IgD-negative memory B cell (primary cell): ENCODE measurements at places on chromosomes 1 and 21. TPM values are rescaled to one million over a fixed set of nuclear protein-coding genes. Genes with fewer than 3 reads are reported as not detected.

Gene MROH9
- polyA plus RNA-seq = not detected

Gene DEGS1
- 114 TPM for polyA plus RNA-seq

Gene MRPS6
- polyA plus RNA-seq = 162 TPM

Gene SMIM12
- polyA plus RNA-seq = 73.4 TPM

Gene DNAH14
- polyA plus RNA-seq = 0.10 TPM

Gene HORMAD1
- 0.84 TPM for polyA plus RNA-seq

Gene ESRRG
- 0.43 TPM for polyA plus RNA-seq

Gene KIF2C
- 0.39 TPM for polyA plus RNA-seq

Gene MATN1
- polyA plus RNA-seq = not detected

Gene MCOLN2
- polyA plus RNA-seq = 12.4 TPM

Gene ETV3L
- polyA plus RNA-seq = not detected

Gene RAB42
- not detected for polyA plus RNA-seq

Gene IL19
- polyA plus RNA-seq = not detected

Gene OR2L2
- not detected for polyA plus RNA-seq

Gene CHD1L
- polyA plus RNA-seq = 26.0 TPM

Gene KRTAP19-1
- not detected for polyA plus RNA-seq

Gene PROK1
- not detected for polyA plus RNA-seq
